ENCODE measurements at places on chromosomes 11 and 22.

GRCh38 chr22:31496735-31497146, 405 bp downstream of the SFI1 start:
- no peak for DNase-seq

DNA sequence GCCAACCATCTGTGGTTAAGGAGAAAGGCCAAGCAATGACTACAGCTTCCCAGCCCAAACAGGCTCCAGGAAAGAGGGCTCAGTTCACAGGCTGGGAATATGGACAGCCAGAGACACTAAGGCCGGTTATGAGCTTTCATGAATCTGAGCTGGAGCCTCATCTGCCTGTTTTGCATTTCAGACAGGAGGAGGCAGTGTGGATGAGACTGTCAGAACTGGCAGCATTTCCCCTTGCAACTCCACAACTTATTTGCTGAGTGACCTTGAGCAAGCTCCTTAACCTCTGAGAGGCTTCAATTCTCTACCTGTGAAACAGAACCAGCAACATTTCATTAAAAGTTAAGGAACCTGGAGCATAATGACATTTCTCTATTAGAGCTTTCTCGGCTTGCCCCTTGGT, 264.0 kb downstream of the ETS1 start:
- peak; percentile 26 for DNase-seq

- DNase-seq, result no peak
Measured at GRCh38 chr22:37896939-37897338, 9.2 kb upstream of the MICALL1 start.

- peak; percentile 92 for DNase-seq
Measured at GRCh38 chr11:112655371-112655770, 305.8 kb upstream of the NCAM1 start.

GRCh38 chr22:43890901-43891331, 897 bp downstream of the PNPLA5 start:
- no peak for DNase-seq

DNA sequence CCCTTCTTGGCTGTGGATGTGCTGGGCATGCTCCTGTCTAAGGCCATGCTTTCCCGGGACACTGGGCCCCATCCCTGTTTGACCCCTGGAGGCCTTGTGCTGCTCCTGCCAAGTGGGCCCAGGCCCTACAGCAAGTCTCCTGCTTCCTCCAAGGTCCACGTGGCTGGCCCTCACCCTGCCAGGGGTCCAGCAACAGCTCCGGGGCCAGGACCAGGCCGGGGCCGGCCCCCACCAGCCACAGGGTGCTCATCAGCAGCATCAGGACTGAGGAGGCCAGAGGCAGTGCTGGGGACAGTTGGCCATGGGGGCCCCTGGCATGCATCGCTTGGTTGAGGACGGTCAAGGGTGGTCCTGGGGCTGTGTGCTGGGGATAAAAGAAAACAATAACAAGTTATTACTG, 2.5 kb downstream of the RHBDD3 start:
- no peak for DNase-seq

All from GM04504 (cell line).